RWPE2 (cell line): ENCODE measurements at places on chromosomes 11 and 22.

DNA sequence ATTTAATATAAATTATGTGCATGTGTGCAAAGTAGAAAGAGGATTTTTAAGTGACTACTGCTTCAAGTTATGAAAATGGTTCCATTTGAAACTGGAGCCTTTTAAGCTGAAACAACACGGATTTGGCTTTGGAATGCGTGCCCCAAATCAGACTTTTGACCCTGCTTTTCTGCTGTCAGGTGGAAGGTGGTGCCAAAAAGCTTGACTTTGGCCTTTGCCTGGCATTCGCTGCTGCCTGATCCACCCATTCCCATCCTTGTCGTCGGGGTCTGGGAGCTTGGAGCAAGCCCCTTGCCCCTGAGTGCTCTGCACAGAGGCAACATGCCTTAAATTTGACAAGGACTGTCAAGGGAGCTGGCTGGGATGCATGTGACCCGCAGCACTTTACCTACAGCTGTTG lies 335.3 kb upstream of the SYN3 start:
- DNase-seq = no peak

DNA sequence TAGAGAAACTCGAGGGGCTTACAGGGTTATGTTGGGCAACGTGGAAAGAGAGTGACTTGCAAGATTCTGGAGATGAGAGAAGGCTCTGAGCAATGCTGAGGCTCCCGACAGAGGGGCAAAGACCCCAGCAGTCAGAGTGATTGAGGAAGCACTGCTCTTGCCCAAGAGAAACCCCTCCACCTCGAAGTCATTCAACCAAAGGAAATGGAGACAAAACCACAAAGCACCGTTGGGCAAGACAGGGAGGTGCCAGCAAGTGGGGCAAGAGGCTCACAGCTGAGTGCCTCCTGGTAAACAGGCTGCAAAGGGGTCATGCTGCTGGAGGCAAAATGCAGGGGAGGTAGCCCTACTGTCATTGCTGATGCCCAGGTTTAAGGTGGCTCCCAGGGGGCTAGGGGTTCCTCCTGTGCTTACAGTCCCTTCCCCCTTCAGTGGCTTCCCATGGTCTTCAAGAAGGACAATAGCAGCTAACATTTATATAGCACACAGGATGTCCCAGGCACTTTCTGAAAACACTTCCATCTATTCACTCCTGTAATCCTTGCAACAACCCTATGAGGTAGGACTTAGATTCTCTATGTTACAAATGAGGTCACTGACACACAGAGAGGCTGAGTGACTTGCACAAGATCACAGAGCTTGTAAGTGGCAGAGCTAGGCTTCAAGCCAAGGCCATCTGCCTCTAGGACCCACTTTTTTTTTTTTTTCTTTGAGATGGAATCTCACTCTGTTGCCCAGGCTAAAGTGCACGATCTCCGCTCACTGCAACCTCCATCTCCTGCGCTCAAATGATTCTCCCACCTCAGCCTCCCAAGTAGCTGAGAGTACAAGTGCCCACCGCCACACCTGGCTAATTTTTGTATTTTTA lies 18.1 kb upstream of the MYH9 start:
- DNase-seq = no peak

DNA sequence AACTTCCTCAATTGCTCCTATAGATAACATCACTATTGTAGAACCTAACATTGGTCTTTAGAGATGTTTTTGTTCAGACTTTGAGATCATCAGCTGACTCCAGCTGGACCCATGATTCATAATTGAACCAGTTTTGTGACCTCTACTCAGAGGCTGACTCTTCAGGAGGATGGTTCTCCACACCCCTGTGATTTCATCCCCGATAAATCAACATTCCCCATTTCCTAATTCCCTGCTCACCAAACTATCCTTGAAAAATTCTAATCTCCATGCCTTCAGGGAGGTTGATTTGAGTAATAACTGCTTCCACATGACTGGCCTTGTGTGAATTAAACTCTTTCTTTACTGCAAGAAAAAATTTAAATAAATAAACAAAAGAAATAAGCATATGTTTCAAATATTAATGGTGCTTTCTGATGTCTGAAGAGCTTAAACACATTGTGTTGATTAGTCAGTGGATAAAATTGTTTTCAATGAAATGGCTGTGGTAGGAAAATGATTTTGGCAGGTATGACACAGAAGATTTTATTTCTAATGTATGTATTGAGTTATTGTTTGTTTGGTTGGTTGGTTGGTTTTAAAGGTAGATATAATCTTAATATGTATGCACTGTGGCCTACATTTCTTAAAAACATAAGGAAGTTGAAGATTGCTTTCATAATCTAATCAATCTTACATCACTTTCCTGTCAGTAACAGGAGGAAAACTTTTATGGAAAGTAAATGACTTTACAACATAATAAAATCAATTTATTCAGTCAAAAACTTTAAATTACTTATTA lies 427.9 kb upstream of the CCDC179 start:
- no peak for DNase-seq

GRCh38 chr11:113906516-113906915 lies 1.9 kb downstream of the HTR3B start:
- DNase-seq = no peak

DNA sequence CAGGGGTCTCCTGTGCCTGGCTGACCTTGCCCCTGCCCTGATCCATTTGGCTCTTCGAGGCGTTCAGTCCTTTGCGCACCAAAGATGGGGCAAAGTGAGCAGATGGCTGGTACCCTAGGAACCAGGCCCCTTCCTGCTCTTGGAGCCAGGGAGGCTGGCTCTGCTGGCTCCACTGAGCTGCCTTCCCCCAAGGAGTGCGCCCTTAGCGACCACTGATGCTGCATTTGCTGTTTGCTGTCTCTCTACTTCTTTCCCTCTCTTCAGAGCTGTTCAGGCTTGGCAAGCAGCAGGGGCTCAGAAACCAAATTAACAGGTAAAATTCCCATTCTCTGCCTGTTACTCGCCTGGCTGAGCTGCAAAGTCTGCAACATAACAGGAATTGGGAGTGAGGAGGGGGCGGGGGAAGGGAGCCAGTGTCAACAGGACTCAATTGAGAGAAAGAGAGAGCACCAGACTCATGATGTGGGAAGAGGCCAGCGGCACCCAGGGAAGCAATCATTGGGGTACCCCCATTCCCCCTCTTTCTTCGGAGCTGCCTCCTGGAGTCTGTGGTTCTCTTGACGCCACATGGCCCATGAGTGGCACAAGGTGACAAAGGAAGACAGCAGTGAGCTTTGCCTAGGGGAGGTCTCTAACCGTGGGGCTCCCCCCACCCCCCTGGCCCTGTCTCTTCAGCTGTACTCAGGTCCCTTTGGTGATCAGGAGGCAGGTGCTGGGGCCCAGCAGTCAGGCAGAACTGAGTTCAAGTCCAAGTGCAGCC lies 102.3 kb downstream of the TP53I11 start:
- DNase-seq = no peak
